ENCODE measurements at places on chromosomes 11 and 22.

DNA sequence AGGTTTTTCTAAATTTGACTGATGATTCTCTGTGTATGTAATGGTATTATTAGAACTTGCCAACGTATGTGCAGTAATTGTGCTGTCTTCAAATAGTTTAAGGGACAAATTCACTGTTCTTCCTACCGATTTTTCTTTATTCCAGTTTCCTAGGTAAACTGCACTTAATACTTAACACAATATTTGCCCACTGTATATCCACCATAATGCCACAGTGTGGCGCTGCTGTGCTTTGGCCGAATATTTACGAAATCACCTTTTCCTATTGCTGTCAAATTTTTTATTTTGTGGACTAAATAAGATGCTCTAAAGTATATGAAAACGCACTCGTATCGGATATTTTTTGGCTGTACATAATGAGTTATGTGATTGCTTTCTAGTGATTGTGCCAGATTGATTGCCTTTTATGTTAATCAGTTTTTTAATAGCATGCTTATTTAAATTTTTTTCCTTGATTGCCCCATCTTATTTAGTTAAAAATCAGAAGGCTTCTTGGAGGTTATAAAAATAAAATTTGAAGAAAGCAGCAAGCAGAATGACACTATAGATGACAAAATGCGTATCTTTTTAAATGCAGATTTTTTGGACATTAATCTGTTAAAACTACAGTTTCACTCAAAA lies 10.5 kb downstream of the AASDHPPT start:
- DNase-seq: peak; percentile 44

DNA sequence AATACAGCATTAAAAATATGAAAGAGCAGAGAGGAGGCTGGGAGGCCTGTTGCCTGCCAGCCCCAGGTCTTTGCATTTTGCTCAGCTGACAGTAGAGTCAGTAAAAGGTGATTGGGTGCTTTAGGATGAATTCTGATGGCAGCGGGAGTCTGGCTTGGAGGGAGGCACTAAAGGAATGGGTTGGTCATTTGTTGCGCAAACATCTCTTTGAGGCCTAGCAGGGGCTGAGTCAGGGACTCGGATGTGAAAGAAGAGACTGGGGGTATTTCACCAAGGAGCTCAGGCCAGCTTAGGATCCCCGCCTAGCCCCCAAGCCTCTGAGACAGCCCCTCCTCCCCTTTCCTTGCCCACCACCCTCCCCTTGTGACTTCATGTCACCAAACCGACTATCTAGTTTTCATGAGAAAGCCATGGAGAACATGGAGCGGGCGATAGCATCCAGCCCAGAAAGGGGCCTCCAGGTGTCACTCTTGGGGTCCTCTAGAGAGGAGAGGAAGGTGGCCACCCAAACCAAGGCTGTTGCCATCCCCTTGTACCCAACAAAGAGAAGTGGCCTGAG lies 9.7 kb downstream of the DGKZ start:
- DNase-seq: no peak

GRCh38 chr11:27319072-27319471 lies 43.9 kb downstream of the CCDC34 start:
- DNase-seq: no peak

GRCh38 chr11:97107604-97108003 lies 717.8 kb downstream of the JRKL start:
- DNase-seq: no peak

GRCh38 chr22:38257650-38258250 lies 15.1 kb downstream of the TMEM184B start:
- no peak for DNase-seq

DNA sequence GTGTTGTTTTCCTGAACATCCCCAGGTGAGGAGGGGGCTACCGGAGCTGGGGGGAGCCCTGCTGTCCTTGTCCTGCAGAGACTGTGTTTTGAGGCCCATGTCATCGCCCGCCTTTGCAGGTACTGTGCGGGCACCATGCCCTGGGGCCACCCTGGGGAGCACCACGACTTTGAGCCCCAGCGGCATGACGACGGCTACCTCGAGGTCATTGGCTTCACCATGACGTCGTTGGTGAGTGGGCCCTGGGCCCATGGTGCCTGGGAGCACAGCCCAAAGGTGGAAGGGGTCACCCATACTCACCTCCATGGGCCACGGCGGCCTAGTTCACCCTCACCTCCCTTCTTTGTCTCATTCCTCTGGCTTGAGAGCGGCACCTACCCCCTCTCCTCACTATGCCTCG lies 6.7 kb upstream of the MDK start:
- DNase-seq: no peak

- DNase-seq: no peak
Observed at GRCh38 chr11:9596926-9597464, 23.5 kb downstream of the WEE1 start.

DNA sequence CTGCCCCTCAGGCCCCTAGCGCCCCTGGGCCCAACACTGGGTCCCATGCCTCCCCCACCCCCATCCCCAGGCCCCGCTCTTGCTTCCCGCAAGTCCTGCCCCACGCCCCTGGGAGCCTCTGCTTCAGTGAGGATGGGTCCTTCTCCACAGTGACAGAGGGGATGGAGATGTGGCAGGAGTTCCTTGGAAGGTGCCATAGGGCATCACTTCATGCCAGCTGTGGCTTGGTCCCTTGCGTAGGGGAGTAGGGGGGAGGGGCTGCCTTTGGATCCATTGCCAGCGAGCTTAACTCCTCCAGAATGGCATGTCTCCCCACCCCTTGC lies 9.5 kb upstream of the TBC1D22A start:
- DNase-seq: no peak

DNA sequence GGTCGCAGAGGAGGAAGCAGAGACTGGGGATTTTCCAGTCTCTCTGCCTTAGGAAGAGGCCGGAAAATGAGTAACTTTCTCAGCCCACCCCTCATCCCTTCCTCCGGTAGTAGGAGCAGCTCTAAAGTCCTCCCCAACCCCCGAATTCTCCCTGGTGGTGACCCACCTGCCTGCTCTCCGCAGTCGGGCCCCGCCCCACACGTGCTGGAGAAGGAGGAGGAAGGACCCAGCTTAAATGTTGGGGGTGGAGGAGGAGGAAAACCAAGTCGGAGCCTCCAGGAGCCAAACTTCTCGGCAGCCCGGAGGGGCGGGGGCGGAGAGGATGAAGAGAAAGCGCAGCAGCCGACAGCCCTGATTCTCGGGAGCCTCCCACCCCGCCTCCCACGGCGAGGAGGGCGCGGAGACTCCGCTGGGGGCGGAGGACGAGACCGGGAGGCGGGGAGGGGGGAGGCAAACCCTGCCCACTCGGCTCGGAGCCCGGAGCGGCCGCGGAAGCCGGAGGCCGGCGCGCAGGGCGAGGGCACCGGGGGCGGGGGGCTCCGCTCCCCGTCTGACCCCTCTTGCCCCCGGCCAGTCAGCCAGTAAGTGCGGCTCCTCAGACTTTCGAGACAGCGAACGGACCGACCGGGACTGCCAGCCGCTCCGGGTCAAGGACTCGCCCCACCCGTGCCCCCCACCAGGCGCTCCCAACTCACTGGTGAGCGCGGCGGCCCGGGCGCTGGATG lies at the start of gene TPBGL:
Gene TPBGL (plus strand): TSS at position 464 of the 725 bp plus-strand sequence. CDS start 276 bp downstream, outside the sequence.
- peak; percentile 58 for DNase-seq

GRCh38 chr11:64388894-64389293 lies 29.9 kb downstream of the RPS6KA4 start:
- no peak for DNase-seq

DNA sequence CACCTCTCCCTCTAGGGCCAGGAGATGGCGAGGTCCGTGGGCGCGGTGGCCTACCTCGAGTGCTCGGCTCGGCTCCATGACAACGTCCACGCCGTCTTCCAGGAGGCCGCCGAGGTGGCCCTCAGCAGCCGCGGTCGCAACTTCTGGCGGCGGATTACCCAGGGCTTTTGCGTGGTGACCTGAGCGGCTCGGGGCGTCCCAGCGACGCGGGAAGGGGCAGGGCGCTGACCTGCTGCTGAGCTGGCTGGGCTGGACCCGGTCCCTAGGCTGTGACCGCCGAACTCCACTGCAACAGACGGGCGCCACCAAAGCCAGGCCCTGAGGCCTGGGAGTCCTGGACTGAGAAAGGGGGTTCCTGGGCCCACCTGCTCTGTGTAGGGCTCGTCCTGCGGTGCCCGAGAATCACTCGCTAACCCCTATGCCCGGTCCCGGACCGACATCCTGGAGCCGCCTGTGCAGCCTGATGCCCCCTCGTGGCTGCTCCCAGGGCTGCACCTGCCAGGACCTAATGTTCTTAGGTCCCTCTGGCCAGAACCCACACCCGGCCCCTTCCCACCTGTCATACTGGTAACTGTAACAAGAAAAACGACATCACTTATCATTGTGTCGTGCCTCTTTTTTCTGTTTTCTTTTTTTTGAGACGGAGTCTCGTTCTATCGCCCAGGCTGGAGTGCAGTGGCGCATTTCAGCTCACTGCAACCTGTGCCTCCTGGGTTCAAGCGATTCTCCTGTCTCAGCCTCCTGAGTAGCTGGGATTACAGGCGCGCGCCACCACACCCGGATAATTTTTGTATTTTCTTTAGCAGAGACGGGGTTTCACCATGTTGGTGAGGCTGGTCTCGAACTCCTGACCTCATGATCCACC lies 15.0 kb downstream of the RHOD start:
- peak; percentile 82 for DNase-seq

- no peak for DNase-seq
Observed at GRCh38 chr22:49674479-49675050, 153.1 kb downstream of the BRD1 start.

GRCh38 chr11:74102321-74102720 lies 68.5 kb downstream of the C2CD3 start:
- DNase-seq: no peak

DNA sequence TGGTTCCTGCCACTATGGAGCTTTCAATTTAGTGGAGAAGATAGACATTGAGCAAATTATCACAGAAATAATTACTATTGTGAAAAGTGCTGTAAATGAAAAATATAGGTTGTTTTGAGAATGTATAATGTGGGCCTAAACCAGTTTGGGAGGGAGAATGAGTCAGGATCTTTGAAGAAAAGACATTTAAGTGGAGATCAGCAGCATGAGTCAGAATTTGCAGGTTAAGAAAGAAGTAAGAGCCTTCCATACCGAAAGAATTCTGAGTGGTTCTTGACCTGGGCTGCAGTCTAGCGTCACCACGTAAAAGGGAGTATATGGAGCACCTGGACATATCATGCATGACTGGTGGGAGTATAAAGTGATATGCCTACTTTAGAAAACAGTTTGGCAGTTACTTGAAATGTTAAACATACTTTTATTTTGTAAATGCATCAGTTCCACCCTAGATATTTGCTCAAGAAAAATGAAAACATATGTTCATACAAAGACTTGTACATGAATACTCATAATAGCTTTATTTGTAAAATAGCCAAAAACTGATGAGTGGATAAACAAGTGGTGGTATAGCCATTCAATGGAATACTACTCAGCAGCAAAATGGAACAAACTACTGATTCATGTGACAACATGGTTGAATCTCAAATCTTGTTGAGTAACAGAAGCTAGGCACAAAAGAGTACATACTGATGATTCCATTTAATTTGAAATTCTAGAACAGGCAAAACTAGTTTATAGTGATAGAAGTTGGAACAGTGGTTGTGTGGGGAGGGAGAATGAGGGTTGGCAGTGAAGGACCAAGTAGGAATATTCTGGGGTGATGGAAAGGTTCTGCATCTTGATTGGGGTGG lies 99.2 kb downstream of the STIM1 start:
- no peak for DNase-seq

DNA sequence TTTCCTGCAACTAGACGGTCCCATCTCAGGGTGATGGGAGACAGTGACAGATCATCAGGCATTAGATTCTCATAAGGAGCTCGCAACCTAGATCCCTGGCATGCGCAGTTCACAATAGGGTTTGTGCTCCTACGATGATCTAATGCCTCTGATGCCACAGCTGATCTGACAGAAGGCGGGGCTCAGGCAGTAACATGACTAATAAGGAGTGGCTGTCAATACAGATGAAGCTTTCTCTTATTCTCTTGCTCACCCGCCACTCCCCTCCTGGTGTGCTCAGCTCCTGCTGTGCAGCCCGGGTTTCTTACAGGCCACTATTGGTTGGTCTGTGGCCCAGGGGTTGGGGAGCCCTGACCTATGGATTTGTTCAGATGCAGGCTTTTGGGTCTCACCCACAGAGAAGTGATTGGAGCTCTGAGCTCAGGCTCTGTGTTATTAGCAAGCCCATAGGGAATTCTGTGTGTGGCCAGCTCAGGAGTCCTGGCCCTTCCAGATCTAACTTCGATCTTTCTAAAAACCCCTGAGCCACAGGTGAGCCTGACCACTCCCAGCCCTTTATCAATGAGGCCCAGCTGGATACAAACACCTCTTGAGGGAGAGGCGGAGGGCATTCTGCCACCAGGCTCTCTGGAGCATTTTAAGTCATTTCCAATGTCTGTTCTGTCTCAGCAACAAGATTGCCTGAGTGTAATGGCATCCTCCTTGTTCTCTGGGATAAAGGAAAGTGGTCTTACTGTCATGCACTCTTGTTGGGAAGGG lies 351.8 kb downstream of the BUD13 start:
- DNase-seq: no peak

- no peak for DNase-seq
Observed at GRCh38 chr11:71568704-71569349, 3.5 kb downstream of the KRTAP5-10 start.

DNA sequence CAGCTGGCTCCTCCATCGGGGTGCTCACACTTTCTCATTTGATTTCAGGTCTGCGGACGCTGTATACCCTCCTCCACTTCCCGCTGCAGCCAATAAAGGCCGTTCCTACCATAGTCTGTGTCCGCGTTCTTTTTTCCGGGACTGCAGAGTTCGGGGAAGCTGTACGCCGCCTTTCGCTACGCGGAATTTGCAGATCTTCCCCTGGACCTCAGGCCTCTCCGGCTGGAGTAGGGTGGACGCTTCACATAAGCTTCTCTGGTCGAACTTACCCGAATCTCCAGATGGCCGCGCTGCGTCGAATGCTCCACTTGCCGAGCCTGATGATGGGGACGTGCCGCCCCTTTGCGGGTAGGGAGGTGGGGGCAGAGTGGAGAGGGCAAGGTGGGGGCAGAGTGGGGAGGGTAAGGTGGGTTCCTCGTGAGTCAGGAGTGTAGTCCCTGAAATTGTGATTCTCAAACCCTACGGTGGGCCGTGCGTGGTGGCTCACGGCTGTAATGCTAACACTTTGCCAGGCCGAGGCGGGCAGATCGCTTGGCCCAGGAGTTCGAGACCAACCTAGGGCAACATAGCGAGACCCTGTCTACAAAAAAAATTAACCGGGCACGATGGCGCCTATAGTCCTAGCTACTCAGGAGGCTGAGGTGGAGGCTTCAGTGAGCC lies 617 bp downstream of the CSKMT start:
- no peak for DNase-seq

GRCh38 chr11:76807206-76807875 lies 24.2 kb downstream of the TSKU start:
- DNase-seq: peak; percentile 94

GRCh38 chr11:131771471-131771870 lies 401.1 kb downstream of the NTM start:
- DNase-seq: no peak

GRCh38 chr22:30783021-30783420 lies 88.3 kb downstream of the OSBP2 start:
- no peak for DNase-seq

- no peak for DNase-seq
Observed at GRCh38 chr22:35444685-35445399, 44.9 kb downstream of the MCM5 start.

DNA sequence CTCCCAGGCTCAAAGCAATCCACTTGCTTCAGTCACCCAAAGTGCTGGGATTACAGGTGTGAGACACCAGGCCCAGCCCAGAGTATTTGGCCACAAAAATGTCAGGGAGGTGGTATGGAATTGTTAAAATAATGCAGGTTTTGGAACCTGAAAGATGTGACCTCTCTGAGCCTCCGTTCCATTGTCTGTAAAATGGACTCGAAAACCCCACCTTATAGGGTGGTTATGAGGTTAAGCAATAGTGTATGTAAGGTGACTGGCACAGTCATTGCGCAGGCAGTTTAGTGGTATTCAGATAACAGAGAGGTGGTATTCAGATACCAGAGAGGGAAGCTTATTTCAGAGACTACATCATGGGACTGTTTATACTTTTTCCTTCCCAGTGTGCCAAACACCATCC lies 52.5 kb upstream of the PRSS23 start:
- no peak for DNase-seq

All from nephron progenitor cell (in vitro differentiated cells).